ENCODE measurements at places on chromosomes 1 and 21.

DNA sequence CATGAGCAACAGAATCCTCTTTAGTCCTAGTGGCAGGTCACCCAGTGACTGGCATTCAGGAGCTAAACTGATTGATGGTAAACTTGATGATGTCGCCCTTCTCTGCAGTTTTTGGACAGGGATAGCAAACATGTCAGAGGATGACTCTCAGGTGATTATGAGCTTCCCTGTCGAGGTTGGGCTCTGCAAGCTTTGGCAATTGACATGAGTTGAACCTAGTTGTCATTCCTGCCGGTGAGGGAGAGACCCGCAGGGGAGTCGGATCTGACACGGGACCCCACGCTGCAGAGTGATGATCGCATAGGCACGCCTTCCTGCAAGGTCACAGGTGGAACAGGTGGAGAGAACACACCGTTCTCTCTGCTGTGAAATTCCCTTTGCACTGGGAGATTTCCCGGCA is 438.0 kb upstream of the VAMP3 start:
- DNase-seq, result no peak

- no peak for DNase-seq
Observed at GRCh38 chr1:219659684-219660083, 46.8 kb upstream of the ZC3H11B start.

DNA sequence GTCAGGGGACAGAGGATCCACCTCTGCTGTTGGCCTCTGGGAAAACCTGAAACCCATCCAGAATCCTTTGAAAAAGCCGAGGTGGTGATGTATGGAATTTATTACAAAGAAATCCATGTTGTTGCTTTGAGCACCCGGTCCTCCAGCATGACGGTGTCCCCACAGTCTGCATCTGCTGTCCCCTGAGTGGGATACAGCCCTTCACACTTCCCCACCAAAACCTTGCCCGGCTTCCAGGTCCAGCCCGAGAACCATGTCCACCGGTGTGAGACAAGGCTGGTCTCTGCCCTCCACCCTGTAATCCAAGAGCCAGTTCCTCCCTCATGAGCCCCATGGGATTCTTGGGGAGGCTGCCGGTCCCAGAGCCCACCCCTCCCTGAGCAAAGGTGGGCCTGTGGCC is 70.5 kb downstream of the STUM start:
- no peak for DNase-seq

- DNase-seq, result no peak
Observed at GRCh38 chr1:33727310-33727709, 136.6 kb upstream of the HMGB4 start.

- DNase-seq, result no peak
Observed at GRCh38 chr1:109756848-109757521, 6.7 kb downstream of the EPS8L3 start.

- no peak for DNase-seq
Observed at GRCh38 chr21:41751611-41752011, 15.2 kb downstream of the RIPK4 start.

DNA sequence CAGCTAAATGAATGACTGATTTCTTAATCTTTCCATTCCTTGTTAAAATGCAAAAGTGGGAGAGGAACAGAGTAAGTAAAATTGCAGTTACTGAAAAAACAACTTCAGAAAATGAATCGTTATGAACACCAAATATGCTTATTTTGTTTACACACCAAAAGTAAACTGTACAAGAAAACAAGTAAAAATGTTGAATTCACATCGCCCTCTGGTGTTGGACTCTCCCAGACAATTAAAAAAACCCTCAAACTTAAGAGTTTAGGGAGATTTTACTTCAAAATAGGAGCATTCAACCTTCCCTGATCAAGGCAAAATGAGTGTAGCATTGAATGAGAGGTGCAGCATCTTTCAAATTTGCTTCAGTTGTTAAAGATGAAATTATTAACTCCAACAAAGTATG is 19.4 kb upstream of the ESRRG start:
- no peak for DNase-seq

- no peak for DNase-seq
Observed at GRCh38 chr1:156435545-156436140, 64.9 kb downstream of the MEF2D start.

DNA sequence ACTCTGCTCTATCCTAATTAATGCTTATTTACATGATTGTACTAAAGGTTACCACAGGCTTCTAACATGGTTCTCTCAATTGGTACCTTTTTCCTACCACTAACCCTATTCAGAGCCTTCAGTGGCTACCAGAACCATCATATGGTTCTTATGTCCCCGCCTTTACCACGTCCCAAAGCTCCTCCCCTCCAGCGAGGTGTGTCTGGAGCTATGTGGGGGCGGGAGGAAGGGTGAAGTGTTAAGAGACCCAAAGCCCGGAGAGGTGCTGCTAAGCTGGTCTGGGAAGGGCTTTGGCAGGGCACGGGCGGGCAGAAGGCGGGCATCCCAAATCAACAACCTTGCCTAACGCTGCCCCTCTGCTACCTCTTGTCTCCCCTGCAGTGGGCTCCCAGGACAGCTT is 10.0 kb downstream of the SPATA46 start:
- DNase-seq, result no peak

GRCh38 chr1:93743465-93743864 is 61.8 kb upstream of the BCAR3 start:
- no peak for DNase-seq

GRCh38 chr1:110426854-110427253 is 19.4 kb upstream of the LAMTOR5 start:
- DNase-seq, result no peak

- peak; percentile 75 for DNase-seq
Observed at GRCh38 chr1:150979092-150980056, 2.7 kb upstream of the ANXA9 start.

DNA sequence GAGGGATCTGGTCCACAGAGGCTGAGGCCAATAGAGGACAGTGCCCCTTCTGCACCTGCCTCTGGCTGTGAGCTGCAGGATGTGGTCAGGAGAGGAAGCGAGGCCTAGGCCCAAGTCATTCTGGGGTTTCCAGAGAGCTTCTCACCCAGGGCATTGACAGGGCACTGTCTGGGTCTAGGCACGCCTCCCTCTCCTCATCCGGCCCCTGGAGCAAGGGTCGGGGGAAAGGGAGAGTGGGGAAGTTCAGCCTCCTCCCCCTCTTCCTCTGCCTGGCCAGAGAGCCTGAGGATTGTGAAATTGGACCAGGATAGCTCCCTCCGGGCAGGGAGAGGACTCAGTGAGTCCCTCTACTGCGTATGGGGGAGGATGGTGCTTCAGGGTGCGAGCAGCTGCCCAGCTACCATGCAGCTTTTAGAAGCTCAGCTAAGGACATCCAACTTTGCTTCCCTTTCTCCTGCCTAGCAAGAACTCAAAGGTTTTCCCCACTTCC is 6.3 kb upstream of the INAVA start:
- peak; percentile 74 for DNase-seq

DNA sequence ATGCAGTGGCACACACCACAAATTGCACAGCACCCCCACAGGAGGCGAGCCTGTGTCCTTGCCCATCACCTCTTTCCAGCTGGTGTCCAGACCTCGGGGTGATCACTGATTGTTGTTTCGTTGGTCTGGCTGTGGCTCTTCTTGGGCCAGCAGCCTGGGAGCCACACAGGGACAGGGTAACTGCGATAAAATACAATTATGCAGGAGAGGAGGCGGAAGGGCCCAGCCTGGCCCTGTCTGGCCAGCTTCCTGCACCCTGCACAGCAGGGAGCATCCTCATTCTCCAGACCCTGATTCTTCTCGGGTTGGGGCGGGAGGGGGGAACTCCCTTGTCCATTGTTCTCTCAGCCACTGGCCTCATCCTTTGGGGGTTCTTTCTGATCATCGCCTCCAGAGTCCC is 83.6 kb downstream of the ADARB1 start:
- no peak for DNase-seq

DNA sequence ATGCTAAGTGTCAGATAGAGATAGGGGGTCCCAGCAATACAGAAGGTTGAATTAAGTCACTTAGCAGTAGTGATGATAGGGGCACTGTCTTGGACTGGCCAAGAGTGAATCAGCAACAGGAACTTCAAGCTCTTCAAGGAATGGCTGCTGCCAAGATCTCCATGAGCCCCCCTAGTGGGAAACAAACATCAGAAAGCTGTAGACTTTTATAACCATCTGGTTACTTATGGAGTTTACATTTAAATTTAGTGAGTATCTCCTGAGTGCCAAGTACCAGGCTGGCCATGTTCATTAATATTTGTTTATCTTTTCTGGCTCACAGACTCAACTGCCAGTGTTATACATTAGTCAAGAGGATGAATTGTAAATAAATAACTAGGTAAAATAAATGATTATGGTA is 327.3 kb downstream of the TTLL7 start:
- DNase-seq, result no peak

GRCh38 chr1:199155166-199156019 is 516.6 kb downstream of the PTPRC start:
- DNase-seq, result no peak

DNA sequence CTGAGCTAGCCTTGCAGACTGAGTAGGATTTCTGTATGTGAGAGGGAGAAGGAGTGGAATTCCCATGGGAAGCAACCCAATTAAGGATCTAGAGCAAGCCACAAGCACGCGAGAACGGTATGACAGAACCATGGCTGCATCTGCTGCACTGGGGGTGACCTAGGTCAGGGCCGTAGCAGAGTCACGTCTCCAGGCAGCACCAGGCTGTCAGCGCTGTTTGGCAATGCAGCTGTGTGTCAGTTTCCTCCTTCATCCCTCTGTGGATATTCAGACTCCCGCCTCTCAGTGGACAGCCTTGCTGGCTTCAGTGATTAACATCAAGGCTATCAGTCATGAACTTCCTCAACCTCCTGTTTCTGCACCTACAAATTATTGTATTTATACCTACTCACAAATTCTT is 118.1 kb upstream of the PPP2R5A start:
- DNase-seq, result no peak

GRCh38 chr1:112776688-112777087 is 61.6 kb upstream of the PPM1J start:
- no peak for DNase-seq

- DNase-seq, result peak; percentile 68
Observed at GRCh38 chr1:155320661-155321617, at the start of gene RUSC1. Gene RUSC1, plus strand, starts transcription at chr1:155320894. Its CDS starts 880 bp downstream, at chr1:155321774.

- peak; percentile 32 for DNase-seq
Observed at GRCh38 chr1:119647734-119648619, at the start of gene ZNF697. Gene ZNF697, minus strand, starts transcription at chr1:119648266. Its CDS starts 22,166 bp downstream, at chr1:119626100.

DNA sequence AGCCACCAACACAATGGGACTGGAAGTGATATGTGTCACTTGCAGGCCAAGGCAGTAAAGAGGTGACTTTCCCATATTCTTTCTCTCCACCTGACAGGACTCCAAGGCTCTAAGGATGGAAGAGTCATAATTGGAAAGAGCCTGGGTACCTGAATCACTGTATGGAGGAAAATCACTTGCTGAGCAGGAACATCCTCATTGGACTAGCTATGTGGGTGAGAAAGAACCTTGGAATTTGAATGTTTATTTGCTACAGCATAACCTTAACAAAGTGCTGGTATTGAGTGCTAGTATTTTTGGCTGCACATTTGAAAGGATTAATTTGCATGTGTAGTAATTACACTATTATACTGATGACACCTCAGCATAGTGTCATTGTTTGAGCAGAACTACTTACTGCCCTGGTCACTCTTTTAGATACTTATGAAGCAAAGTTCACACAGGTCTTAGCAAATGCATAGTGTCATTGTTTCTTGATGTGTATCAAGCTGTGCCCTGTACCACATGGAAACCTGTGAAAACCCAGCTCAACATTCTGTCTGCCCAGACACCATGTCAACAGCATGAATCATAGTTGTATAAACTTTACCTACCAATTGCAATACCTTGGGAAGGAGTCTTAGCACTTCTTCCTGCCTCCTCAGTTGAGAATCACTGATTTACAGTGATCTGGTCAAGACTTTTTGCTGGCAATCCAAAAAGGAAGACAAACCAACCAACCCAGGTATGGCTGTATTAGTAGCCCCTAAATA is 5.1 kb upstream of the S100A10 start:
- DNase-seq, result no peak

GRCh38 chr1:110004583-110004982 is 20.0 kb downstream of the AHCYL1 start:
- no peak for DNase-seq

GRCh38 chr1:220544901-220545303 is 17.0 kb downstream of the MARK1 start:
- DNase-seq, result no peak

DNA sequence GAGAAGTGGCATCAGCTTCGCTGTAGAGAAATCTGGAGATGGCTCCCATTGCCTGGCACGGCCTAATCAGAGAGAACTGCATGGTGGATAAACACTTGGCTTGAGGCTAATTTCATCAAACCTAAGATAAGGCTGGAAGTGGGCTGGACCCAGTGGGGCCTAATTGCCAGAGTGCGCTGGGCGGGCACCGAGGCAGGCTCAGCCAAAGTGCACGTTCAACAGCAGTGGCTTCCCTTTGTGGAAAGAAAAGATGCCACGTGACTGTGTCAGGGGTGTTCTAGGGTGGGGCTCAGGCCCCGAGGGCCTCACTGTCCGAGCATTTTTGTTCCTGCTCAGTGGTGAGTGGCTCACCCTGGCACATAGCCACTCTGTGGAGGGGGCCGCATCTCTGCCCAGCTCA is 5.8 kb downstream of the PLCH2 start:
- no peak for DNase-seq

DNA sequence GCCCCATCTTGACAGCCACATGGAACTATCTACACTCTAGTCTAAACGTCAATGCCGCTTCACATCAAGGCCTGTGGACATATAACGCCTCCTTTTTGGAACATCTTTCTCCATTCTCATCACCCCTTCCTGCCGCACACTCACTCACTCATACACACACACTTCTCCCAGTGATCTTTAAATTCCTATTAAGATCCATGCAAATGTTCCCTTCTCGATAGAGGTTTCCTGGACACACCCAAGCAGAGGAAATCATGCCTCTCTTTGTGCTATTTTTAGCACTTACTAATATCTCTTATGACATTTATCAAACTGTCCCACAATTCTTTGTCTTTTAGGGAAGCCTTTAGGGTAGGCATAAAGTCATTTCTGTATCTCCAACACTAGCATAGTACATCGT is 28.2 kb upstream of the SLAMF9 start:
- no peak for DNase-seq

- DNase-seq, result no peak
Observed at GRCh38 chr1:10340930-10341590, 57.8 kb upstream of the PGD start.

- DNase-seq, result no peak
Observed at GRCh38 chr1:182387566-182387965, 4.0 kb downstream of the GLUL start.

GRCh38 chr1:245579881-245580280 is 425.1 kb downstream of the KIF26B start:
- DNase-seq, result no peak

GRCh38 chr21:39400173-39400572 is 45.4 kb downstream of the LCA5L start:
- DNase-seq, result no peak

DNA sequence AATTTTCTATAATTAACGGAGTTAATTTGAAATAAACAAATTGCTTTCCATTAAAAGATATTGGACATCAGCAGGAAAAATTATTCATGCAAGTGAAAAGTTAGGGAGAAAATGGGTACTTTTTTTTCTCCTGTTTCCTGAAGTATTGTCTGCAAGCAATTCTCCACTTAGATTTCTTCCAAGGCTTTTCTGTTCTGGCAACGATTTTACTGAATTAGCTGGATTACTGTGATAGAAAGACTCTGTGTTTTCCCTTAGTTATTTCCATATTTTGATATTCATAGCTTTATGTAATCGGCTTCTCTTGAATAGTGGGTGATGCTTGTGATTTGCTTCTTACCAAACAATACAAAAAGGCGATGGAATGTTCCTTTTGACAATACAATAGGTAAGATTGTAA is 1333.9 kb downstream of the AMY1C start:
- DNase-seq, result no peak

GRCh38 chr1:194950584-194950983 is 1657.7 kb downstream of the KCNT2 start:
- no peak for DNase-seq

Data from stimulated activated CD8-positive, alpha-beta memory T cell treated with anti-CD3 and anti-CD28 coated beads, Interleukin-15, amount 100 ng/mL, for 48 hours (primary cell).